Activated CD4-positive, alpha-beta T cell treated with anti-CD3 and anti-CD28 coated beads, Interleukin-2, Interleukin-4, amounts not matched to agents 100 ng/mL and 50 ng/mL, durations not matched to agents 16 hours and 8 hours (primary cell): ENCODE measurements at places on chromosomes 1 and 21.

GRCh38 chr1:208603721-208604120 is 359.5 kb upstream of the PLXNA2 start:
- no peak for DNase-seq

GRCh38 chr1:167678422-167678821 is 43.4 kb upstream of the MPZL1 start:
- DNase-seq, result no peak

- no peak for DNase-seq
Observed at GRCh38 chr21:35503671-35504070, 454.6 kb upstream of the RUNX1 start.

DNA sequence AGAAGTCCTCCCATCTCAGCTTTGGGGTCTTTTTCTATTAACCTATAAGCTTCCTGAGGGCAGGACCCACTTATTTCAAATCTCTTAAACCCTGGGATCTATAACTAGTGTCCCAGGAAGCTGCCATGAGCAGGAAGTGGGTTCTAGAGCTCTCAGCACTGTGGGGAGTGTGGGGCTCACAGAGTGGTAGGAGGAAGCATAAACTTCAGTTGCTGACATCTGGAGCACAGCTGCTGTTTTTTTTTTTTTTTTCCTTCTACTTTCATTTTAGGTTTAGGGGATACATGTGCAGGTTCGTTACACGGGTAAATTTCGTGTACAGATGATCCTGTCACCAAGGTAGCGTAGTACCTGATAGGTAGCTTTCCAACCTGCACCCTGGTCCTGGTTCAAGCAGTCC is 59.3 kb downstream of the AK4 start:
- DNase-seq, result no peak

- DNase-seq, result no peak
Observed at GRCh38 chr1:174414203-174414602, 33.6 kb upstream of the GPR52 start.

- DNase-seq, result no peak
Observed at GRCh38 chr1:94773931-94774422, 46.2 kb upstream of the SLC44A3 start.

GRCh38 chr1:64745986-64746940 is 1.4 kb downstream of the RAVER2 start:
- DNase-seq, result no peak

- DNase-seq, result no peak
Observed at GRCh38 chr1:87972811-87973210, 644.1 kb downstream of the LMO4 start.

DNA sequence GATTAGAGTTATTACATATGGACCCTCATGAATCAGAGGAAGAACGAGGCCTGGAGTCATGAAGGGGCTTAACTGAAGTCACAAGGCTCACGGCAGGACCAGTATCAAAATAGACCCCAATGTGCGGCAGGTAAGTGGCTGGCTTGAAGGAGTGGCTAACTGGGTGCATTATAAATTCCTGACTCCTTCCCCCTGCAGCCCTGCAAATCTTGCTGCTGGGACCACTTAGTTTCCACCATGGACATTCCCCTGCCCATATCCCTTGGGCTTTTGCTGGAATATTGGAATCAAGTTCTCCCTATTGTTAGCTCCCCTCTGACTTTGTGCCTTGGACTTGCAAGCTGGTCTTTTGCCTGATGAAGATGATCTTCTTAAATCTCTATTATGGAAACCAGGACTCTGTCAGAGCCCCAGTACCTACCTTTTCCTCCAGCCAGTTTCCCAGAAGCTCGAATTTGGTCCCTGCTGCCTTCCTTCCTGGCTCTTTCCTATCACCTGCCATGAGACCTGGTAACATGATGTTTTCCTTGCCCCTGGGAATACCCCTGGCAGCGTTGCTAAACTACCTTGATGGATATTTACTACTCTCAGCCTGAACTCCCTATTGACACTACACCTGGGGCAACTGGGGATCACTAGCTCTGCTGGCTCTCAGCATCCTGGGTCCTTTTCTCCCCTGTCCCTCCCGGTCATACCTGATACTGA is 156.0 kb upstream of the JUN start:
- no peak for DNase-seq

DNA sequence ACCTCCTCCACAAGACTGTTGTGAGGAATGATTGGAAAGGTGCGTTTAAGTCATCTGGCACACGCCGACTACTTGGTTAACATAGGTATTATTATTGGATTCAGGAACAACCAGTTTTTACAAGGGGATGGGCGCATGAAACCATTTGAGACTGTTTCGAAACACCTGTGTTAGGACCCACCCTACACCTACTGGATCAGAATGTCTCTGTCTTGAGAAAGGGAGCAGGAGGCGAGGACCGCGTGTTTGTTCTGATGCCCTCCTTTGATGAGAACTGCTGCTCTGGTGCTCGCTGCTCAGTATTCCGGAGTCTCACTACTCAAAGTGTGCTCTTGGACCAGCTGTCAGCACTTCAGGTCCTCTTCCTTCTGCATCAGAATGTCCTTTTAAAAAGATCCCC is 7.3 kb downstream of the H6PD start:
- no peak for DNase-seq

DNA sequence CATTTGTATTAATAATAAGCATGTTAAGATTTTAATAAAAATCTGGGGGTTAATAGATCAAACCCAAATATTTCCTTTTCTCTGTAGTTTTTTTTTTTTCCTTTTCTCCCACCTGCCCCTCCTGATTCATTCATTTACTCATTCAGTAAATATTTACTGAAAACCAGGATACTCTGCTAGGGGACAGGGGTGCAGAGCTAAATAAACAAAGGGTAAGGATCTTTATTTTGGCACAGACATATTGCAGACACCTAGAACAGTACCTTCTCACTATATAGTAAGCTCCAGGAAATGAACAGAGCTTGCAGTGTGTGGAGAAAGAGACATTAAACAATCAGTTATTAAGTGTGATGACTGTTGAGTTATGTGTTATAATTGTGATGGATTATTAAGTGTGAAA is 60.9 kb downstream of the AK5 start:
- DNase-seq, result no peak

DNA sequence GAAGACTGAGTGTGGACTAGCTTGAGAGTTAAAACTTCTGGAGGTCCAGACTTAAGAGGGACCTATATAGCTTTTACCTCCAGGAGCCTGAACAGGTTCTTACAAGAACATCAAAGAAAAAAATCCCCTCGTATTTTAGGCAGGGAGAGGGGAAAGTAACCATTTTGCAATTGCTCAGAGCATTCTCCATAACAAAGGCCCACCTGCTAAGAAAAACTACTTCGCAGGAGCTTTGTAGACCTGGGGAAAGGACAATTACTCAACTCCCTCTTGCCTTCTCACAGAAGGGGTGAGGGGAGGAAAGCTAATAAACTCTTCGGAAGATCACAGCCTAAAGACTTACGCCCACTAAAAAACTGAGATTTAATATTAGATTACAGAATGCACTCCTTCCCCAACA is 86.3 kb downstream of the RERE start:
- DNase-seq, result no peak

DNA sequence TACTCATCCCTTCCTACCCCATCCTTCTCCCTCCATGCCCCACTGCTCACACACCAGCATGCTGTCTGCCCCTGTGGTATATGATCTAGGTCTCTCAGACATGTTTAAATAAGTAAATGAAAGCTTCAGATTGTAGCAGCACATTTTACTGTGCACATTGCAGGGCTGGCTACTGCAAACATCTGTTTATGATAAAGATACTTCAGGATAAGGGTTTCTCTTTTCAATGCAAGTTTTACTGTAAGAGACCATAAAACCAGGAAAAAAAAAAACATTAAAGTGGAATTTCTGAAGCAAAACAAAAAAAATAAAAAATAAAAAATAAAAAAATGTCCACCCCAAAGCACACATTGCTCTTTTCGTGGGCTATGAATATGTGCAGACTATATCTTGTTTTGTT is 184.4 kb downstream of the USH2A start:
- no peak for DNase-seq

DNA sequence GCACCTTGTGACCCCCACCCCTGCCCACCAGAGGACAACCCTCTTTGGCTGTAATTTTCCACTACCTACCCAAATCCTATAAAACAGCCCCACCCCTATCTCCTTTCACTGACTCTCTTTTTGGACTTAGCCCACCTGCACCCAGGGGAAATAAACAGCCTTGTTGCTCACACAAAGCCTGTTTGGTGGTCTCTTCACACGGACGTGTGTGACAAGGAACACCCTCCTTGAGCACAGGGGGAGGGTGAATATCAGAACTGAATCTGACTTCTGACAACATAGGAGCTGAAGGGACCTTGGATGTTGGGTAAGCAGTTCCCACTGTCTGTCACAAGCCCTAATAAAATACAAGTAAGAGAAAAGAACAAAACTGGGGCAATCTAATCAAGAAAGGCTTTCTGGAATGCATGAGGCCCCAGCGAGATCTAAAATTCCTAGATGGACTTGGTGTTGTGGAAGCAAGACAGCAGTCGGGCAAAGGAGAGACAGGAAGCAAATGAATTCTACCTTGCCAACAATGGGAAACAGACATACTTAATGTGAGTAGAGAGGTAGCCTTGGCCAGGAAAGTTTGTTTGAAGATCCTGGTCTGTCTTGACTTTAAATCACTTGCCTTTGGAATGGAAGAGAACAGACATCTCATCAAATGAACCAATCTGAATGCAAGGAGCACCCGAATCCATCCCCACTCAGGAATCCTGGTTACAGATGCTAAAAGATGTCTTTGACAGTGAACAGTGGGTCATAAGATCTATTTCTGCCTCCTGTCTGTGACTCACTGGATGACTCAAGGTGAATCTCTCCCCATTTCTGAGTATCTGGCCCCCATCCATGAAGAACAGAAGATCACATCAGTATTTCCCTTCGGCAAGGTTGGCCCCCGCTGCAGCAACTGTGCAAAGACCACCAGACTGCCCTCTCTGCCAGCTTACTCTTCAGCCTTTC is 53.3 kb downstream of the OLFML3 start:
- no peak for DNase-seq

- no peak for DNase-seq
Observed at GRCh38 chr1:85196358-85196757, 4.5 kb downstream of the SYDE2 start.

- DNase-seq, result no peak
Observed at GRCh38 chr1:18957532-18958300, 1.2 kb upstream of the IFFO2 start.

GRCh38 chr1:201608635-201609395 is 69.9 kb downstream of the NAV1 start:
- DNase-seq, result no peak

GRCh38 chr1:66305927-66306326 is 228.0 kb upstream of the SGIP1 start:
- no peak for DNase-seq

GRCh38 chr1:32894681-32895080 is 6.5 kb downstream of the TMEM54 start:
- DNase-seq, result no peak

DNA sequence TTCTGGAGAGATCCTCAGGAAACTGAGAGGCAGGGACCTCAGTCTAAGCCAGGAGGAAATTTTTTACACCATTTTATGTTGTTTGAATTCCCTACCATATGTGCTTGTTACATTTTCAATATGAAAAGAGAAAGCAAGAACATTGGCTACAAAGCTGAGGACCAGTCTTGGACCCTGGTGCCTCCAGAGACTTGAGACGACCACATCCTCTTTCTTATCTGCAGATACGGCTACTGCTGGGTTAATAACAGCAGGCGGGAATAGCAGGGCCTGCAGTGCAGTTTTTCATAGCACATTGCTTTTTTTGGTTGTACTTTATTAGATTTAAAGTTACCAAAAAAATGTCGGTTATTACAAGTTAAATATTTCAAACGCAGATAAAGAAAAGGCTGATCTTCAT is 3.9 kb downstream of the KDM4A start:
- DNase-seq, result no peak

DNA sequence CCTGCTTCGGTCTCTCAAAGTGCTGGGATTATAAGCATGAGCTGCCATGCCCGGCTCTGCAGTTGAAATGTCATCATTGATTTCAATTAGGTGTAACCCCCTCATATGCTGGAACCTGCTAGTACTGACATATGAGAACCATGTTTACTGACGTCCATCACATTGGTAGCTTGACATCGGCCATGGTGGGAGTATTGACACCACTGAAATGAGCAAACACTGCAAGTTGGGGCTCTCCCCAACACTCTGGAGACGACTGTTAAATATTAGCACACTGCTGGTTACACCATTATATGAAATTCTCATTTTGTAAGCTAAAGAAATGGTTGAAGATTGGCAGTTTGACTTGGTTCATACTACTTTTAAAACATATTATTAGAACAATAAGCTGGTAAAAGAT is 63.7 kb downstream of the CNST start:
- no peak for DNase-seq

DNA sequence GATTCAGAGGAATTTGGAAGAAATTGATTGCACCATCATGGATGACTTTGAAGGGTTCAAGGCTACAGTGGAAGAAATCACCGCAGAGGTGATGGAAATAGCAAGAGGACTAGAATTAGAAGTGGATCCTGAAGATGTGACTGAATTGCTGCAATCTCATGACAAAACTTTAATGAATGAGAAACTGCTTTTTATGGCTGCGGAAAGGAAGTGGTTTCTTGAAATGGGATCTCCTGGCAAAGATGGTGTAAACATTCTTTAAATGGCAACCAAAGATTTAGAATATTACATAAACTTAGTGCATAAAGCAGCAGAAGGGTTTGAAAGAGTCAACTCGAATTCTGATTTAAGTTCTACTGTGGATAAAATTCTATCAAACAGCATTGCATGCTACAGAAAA is 698.6 kb downstream of the PLA2G4A start:
- no peak for DNase-seq

DNA sequence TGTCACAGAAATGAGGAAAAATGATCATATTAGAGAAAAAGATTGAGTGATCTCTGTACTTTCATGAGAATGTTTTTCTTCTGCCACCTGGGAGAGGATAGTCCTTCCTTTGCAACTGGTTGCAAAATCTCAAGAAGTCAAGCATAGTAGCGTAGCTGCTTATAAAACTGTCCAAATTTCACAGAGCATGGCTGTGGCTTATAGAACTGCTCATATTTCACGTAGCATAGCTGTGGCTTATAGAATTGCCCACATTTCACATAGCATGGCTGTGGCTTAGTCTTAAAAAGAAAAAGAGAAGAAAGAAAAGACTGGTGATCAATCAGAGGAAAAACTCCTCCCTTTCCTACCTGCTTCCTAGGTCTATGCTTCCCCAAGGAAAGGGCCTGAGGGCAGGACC is 329.5 kb downstream of the SIPA1L2 start:
- no peak for DNase-seq

DNA sequence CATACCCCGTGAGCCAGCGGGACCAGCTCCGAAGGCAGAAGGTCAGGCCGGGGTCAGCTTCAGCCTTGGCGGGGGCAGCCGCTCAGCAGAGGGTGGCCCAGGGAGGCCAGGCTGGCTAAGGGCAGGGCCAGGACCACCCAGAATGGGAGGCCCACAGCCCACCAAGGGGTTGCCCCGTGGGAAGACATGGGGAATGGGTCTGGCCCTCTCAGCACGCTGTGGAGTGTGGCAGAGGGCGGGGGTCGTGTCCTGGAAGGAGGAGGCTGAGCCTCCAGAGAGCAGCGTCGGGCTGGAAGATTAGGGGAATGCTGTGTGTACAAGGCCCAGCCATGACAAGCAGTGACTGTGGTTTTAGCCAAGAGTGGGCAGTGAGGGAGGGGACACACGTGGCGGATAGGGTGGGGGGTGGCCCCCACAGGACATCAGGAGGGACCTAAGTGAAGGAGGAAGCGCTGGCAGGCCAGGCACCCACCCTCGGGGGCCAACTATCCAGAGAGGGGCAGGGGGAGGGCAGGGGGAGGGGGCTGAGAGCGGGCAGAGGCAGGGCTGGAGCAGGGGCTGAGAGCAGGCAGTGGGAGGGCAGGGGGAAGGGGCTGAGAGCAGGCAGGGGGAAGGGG is 43.9 kb upstream of the POFUT2 start:
- no peak for DNase-seq
